ENCODE measurements at places on chromosomes 11 and 22. TPM values are rescaled to one million over a fixed set of nuclear protein-coding genes. Genes with fewer than 3 reads are reported as not detected.

PRDM11 gene
- total RNA-seq: 37.1 TPM

NPTXR gene
- total RNA-seq: 4.2 TPM

SYT13 gene
- 12.7 TPM for total RNA-seq

SERPIND1 gene
- total RNA-seq: not detected

RBMXL2 gene
- total RNA-seq: not detected

NRXN2 gene
- 4.0 TPM for total RNA-seq

TUBA8 gene
- total RNA-seq: 18.4 TPM

SMTN gene
- 46.2 TPM for total RNA-seq

SCGB1A1 gene
- not detected for total RNA-seq

SCUBE1 gene
- total RNA-seq: 3.5 TPM

OR8B8 gene
- total RNA-seq: not detected

OR6A2 gene
- 0.92 TPM for total RNA-seq

ARHGAP8 gene
- total RNA-seq: 28.4 TPM

HPX gene
- not detected for total RNA-seq

BCO2 gene
- 13.2 TPM for total RNA-seq

SCN3B gene
- 12.2 TPM for total RNA-seq

HTR3A gene
- not detected for total RNA-seq

OR2AG2 gene
- total RNA-seq: 0.13 TPM

Data from thyroid gland (tissue), 4 donors.